ENCODE measurements at places on chromosomes 5 and 9.

DNA sequence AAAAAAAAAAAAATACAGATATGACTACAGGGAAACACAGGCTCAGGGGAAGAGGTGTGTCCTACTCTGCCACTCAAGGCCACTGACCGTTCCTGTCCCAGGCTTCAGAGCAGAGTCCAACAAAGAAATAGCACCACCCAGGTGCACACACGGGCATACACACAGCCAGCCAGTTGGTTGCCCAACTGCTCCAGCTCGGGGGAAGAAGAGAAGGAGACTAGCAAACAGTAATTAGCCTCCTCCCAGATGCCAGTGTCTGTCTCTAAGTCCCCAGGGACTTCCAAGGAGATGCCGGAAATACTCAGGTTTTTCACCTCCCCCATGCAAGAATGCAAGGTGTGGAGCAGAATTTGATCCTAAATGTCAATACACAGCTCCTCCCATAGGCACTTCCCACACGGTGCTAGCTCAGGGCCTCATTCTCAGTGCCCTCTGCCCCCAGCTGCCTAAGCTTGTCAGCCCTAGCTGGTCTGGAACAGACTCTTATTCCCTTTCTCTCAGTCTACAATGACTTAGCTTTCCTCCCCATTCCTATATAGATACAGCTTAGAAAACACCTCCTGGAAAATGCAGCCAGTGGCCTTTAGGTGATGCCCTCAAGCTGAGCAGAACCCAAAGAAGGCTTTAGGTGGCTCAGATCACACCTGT lies 1.7 kb downstream of the MYORG start:
- DNase-seq = no peak

GRCh38 chr5:37703841-37704241 lies 136.0 kb downstream of the GDNF start:
- DNase-seq = no peak

GRCh38 chr5:113199122-113199905 lies 222.7 kb downstream of the DCP2 start:
- no peak for DNase-seq

DNA sequence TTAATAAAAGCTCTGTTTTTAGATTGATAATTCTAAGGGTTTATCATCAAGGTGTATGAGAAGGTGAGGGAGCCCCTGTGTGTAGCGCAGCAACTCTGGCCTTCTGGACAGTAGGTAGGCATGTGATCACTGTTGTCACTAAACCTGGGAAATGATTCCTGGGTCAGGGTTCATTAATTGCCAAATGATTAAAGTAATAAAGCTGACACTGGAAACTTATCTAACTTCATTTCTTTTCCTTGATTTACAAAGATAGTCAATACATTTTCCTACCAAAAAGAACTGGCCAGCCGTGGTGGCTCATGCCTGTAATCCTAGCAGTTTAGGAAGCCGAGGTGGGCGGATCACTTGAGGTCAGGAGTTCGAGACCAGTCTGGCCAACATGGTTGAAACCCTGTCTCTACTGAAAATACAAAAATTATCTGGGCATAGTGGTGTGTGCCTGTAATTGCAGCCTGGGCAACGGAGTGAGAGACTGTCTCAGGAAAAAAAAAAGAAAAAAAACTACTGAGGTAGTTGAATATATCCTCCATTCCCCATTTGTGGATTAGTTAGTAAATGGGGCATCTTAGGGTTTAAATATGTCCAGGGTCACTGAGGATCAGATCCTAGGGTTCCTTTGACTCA lies 2.4 kb downstream of the EHMT1 start:
- DNase-seq = no peak

GRCh38 chr5:38935437-38935836 lies 89.6 kb downstream of the OSMR start:
- no peak for DNase-seq

DNA sequence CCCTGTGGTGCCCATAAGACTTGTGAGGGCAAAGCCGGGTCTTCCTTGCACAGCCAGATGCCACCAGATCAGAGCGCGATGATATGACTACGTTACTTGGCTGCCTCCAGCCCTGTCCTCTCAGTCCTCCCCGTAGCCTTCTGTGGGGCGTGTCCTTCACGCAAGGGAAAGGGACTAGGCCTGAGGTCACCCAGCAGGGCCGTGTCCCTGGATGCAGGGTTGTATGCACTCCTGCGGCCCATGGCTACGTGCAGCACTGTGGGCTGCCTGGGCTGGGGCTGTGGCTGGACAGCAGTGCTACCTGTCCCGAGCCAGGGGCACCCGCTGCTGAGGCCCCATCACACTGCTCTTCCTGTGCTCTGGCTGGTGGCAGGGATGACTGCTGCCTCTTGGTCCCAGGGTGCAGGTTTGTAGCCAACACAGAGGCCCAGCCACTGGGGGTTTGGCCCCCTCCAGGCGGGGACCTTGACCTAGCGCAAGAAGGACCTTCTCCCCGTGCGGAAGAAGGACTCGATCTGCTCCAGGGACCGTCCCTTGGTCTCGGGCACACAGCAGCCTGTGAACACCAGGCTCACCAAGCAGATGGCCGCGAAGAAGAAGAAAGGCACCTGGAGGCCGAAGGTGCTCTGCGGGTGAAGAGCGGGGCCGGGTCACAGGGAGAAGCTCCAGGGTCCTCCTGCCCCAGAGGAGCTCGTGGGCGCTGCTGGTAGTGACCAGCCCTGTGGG lies 7.2 kb downstream of the SLC2A6 start:
- no peak for DNase-seq

Data from effector memory CD4-positive, alpha-beta T cell (primary cell).